ENCODE measurements at places on chromosomes 3 and 15. TPM values are rescaled to one million over a fixed set of nuclear protein-coding genes. Genes with fewer than 3 reads are reported as not detected.

Gene ELL3
- 7.3 TPM for polyA plus RNA-seq

Gene SEMA5B
- 0.46 TPM for polyA plus RNA-seq

Gene GAP43
- 0.68 TPM for polyA plus RNA-seq

Gene KY
- polyA plus RNA-seq = 0.14 TPM

Gene PLSCR5
- polyA plus RNA-seq = 0.21 TPM

Gene ST8SIA2
- polyA plus RNA-seq = 0.48 TPM

Gene GOLGA6D
- 0.05 TPM for polyA plus RNA-seq

Gene MESP2
- polyA plus RNA-seq = 0.16 TPM

Gene RPS17
- polyA plus RNA-seq = 6,434 TPM

All from thymus (tissue), 14 donors.